ENCODE measurements at places on chromosomes 1 and 21.

DNA sequence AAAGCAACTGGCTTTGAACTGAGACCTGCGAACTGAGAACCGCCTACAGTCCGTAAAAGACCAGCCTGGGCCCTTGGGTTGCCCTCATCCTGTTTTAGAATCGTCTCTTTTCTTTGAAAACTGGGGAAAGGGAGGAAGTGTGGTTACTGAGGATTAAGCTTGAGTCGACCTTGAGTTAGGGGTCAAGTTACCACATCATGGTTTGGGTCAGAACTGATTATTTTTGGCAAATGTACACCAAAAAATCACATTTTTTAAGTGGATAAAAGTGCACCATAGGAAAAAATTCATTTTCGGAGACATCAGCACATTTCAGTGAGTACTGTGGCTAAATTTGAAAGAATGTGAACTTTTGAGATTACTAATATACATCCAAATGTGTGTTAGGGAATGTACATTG is 76.9 kb upstream of the KAZN start:
- DNase-seq = no peak

- DNase-seq = no peak
Observed at GRCh38 chr1:21680918-21681317, 11.8 kb upstream of the RAP1GAP start.

- DNase-seq = no peak
Observed at GRCh38 chr1:150484431-150484830, 2.8 kb upstream of the TARS2 start.

GRCh38 chr21:21387916-21388315 is 389.7 kb downstream of the NCAM2 start:
- DNase-seq = no peak

DNA sequence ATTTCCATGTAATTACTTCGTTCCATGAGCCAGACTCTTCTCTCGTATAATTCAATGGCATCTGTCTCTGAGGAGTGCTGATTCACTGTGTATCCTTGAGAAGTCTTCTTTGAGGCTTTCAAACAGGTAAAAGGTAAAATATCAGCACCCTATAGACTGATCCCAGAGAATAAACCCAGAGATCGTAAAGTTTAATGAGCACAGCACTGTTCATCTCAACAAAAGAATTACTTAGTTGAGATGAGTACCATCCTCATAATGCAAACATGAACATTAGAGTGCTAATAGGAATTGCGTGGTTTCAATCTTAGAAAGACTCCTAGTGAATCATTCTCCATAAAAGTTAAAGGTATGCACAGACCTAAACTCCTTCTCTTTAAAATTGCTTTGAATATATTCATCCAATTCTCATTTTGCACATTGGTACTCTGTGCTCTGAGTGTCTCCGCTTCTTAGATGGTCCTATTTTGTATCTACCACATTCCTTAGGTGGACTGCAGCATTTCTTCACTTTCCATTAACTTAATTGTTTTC is 97.2 kb downstream of the TBX15 start:
- DNase-seq = no peak

DNA sequence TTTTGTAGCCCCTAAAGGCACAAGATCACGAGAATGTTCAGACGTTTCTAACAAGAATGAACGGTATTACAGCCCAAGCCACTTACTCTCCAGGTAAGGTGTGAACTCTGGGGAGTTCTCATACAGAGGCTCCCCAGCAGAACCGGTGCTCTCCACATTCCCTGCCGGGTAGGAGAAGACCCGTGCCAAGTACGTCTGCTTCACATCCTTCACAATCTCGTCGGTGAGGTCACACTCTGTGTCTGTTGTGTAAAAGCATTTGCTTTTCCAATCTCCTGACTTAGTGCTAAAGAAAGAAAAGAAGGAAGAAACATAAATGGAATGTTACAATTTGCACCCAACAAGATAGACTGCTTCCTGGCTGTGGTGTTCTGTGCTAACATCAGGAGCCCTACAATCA is 5.7 kb downstream of the F3 start:
- no peak for DNase-seq

DNA sequence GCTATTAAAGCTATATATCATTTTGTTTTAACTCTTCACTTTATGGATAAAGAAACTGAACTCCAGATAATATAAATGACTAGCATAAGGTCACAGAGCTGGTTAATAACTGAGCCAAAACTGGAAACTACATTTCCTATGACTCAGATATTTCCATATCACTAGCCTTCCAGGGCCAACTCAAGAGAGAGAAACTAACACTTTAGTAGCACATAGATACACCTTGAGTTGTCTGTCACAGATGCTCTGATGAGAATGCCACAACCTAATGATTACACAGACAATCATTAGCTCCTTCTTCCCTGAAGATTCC is 40.7 kb downstream of the NME7 start:
- DNase-seq = no peak

GRCh38 chr1:14970799-14971141 is 182.8 kb upstream of the TMEM51 start:
- no peak for DNase-seq

- no peak for DNase-seq
Observed at GRCh38 chr1:3886691-3887090, 13.4 kb downstream of the C1orf174 start.

DNA sequence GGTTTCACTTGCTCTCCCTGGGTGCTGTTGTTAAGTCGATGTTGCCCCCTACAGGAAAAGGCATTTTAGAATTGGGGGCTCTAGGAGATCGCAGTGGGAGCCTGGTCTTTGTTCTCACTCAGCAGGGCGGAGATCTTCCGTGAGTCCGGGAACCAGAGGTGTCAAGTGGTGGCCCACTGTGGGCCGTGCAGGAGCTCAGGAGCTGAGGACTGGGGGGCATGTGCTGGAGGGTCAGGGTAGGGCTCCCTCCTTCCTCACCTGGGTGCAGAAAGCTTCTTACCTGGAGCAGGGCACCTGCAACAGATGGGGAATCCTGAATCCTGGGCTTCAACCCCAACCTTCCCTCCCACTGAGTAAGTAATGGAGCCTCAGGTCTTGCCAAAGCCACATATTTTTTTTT is 392.7 kb downstream of the NPHP4 start:
- no peak for DNase-seq

- DNase-seq = peak; percentile 88
Observed at GRCh38 chr1:155070721-155071569, 7.4 kb downstream of the EFNA4 start.

- DNase-seq = no peak
Observed at GRCh38 chr1:59605184-59605583, 209.6 kb upstream of the HOOK1 start.

- no peak for DNase-seq
Observed at GRCh38 chr1:96498744-96499340, 222.7 kb upstream of the PTBP2 start.

GRCh38 chr1:222284466-222284865 is 263.4 kb downstream of the HHIPL2 start:
- no peak for DNase-seq

DNA sequence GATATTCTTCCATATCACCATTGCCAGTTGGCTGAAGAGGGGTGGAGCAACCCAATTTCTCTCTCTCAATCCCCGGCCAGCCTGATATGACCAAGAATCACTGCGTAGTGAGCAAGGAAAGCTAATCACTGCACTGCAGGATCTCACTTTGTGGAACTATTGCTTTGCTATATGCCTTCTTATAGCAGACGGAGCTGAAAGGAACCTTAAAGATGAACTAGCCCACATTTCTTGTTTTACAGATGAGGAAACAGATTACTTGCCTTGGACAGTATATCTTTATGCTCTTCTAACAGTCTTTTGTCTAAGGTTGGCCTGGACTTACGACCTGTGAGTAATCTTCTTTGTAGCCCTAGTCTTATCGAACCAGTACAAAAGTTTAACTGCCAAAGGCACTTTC is 7.6 kb downstream of the APOBEC4 start:
- DNase-seq = peak; percentile 32

DNA sequence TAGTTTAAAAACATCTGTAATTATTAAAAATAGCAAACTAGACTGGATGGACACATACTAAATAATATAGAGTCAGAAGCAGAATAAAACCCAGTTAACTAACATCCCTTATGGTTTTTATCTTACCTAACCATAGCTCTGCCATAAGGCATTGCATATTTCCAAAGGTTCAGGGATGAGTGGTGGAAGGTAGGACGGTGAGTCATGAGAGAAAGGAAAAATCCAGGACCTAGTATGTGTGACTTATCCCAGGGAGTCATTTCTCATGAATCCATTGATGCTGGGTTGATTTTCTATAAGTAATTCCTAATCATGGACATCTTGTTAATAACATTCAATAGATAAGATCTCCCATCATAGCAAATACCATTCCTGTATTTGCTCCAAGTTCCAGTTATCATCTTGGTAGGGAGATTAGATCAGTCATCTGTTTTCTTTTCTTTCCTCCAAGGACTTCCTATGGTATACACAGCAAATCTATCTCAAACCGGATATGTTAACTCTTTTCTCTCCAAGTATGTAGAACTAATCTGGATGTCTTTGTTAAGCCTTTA is 490.7 kb upstream of the B3GALT2 start:
- DNase-seq = no peak

GRCh38 chr1:203216274-203217138 is 13.0 kb downstream of the CHIT1 start:
- DNase-seq = peak; percentile 37

DNA sequence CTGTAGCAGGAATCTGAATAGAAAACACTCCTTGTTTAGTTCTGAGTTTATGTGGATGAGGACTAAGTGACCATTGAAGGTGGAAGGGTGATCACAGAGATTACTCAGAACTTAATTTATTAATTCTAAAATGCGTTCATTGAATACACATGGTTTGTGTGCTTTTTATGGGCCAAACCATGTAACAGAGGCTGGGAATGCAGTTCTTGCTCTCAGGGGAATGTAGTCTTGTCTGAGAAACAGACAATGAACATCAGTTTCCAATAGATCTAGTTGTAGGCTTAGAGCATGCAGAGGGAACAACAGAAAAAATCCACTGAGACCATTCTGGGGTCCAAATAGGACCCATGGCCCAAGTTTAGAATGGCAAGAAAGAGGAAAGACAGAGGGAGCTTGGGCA is 46.1 kb downstream of the ITSN1 start:
- DNase-seq = no peak

DNA sequence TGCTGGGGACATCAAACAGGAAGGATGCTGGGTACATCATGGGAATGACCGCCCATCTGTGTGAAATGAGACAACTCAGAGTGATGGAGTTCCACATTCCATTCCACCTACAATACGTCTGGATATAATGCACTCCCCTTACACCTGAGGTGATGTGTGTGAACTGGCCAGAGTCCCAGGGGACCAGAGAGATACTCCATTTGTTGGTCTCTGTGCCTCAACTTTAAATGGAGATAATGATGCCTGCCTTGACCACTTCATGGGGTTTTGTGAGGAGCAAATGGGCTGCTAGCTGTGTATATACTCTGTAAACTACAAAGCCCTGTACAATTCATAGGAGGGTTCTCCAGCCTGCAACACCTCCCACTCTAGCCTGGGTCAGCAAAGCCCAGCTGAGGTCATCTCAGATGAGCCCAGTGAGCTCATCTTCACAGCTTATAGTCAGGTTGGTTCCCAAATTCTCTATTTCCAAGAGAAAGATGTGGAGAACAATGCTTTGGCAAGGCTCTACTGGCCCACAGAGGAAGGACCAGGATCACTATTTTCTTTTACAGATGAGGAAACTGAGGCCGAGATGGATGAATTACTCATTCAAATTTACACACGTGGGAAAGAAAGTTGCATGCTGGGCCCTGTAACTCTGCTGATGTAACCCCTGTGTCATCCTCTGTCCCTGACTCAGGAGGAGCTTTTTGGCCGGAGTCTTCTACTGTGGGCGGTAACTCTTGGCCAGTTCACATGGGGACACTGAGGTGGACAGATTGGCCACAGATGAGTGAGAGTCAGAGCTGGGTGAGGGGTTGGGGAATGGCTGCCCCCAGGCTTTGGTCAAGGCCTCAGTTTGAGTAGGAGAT is 105.6 kb upstream of the GCLM start:
- no peak for DNase-seq

Measured in CMK (cell line).